Astrocyte of the spinal cord (primary cell): ENCODE measurements at places on chromosomes 3 and 15.

GRCh38 chr15:47570881-47571640, 146.2 kb upstream of the SEMA6D start:
- DNase-seq, result peak; percentile 67

GRCh38 chr3:193780810-193781478, 187.9 kb downstream of the OPA1 start:
- DNase-seq, result peak; percentile 71

DNA sequence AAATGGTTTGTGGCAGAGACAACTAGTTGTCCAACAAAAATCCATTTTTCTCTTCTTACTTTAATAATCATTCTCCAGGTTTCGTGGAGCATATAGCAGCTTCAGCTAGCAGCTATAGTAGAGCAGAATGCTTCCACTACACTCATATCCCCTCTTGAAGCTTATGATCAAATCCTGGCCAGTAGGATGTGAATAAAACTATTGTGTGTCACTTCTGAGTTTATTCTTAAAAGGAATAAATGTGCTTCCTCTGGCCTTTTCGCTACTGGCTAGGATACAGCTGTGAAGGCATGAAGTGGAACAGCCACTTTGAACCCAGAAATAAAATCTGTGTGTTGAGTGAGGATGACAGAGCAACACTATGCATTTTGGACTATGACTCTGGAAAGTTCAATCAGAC, 7.8 kb upstream of the CPOX start:
- no peak for DNase-seq

DNA sequence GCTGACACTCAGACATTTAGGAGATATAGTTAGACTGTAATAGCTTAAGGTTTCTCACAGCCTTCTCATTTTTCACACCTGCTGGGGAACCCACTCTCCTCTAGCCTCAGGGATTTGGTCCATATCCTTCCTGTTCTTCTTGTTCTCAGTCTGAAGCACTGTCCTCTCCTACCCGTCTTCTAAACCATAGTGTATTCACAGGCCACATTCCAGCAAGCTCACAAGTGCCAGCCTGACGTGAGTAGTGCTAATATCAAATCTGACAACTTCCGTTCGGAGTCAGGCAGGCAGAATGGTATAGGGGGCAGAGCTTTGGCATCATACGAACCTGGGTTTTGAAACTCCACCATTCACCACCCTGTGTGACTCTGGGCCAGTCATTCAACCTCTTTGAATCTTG, 6.9 kb upstream of the CA12 start:
- no peak for DNase-seq

GRCh38 chr3:172687501-172687900, 23.4 kb downstream of the NCEH1 start:
- peak; percentile 23 for DNase-seq

DNA sequence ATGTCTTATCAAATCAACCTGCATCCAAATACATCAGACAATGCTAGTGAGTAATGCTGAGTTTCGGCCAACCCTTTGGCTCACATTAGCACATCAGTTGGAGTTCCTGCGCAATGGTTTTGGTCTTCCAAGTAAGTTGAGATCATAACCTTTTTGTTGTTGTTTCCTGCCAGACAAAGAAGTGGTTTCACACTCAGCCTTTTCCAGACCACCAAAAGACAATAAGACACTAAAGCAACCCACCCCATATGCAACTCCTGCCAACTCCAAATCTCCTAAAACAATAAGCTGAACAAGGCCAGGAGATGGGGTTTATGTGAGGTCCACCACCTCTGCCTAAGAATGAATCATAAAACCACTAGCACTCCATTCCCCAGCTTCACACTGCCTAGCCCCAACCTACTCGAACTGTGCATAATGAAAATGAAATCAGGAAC, 177.0 kb downstream of the ERC2 start:
- peak; percentile 96 for DNase-seq

DNA sequence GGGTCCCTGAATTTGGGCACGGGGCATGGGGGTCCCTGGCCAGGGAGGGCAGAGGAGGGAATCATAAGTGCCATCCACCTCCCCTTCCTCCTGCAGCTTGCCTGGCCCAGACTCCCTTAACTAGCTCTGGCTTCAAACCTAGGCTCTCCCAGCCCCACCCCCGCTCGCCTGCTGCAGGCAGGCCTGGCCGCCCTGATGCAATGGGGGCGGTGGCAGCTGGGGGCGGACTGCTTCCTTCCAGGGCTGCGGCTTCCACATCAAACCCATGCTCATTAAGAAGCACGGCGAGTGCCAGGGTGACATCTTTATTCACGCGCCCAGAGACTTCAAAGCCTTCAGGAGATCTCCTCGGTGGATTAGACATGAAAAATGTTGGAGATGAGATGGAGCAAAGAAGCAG, 123.1 kb downstream of the TPRA1 start:
- DNase-seq, result no peak

GRCh38 chr3:10524799-10525301, 19.5 kb upstream of the ATP2B2 start:
- no peak for DNase-seq

- no peak for DNase-seq
Observed at GRCh38 chr3:155228676-155229075, 64.8 kb downstream of the STRIT1 start.

DNA sequence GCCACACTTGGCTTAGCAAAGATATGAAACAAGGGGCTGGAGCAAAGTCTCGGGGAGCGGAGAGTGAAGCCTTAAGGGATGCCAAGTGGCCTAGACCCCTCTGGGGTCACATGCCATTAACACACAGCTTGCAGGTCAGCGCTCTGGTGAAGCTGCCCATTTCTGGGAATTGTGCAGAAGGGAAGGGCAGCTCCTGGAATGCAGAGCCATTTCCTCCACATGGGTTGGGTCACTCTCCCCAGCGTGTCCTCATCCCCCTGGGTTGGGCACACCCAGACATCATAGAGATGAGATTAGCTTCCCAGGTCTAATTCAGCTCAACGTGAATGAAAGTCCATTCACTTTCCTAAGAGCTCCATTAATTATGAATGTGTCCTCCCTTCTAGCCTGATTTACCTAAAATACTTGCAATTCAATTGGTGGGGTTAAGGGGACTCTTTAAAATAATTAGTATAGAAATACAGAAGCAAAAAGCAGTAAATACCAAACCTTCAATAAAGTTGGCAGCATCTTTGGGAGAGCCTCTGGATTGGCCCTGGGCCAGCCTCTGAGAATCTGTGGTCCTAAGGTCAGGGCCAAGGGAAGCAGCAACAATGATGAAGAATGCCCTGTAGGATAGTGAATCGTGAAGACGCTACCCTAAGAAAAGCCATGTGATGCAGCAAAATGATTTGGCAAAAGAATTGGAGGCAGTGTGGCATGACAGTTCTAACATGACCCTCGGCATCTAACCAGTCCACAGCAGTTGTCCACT, 17.8 kb downstream of the MRAS start:
- no peak for DNase-seq

- DNase-seq, result no peak
Observed at GRCh38 chr15:36626141-36626800, 46.8 kb downstream of the CDIN1 start.

DNA sequence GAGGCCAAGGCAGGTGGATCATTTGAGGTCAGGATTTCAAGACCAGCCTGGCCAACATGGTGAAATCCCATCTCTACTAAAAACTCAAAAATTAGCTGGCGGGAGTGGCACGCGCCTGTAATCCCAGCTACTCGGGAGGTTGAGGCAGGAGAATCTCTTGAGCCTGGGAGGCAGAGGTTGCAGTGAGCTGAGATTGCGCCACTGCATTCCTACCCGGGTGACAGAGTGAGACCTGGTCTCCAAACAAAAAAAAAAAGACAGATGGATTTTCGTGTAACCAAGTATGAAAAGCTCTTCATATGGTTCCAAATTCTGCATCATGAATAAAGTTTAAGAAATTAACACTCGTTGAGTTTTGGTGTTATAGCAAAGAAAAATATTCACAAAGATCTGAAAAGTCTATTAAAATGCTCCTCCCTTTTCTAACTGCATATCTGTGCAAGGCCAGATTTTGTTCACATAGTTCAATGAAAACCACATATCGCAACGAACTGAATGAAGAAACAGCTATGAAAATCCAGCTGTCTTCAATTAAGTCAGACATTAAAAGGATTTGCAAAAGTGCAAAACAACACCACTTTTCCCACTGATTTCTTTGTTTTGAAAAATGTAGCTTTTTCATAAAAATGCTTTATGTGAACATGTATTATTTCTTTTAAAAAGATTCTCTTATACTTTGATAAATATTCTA, 23.8 kb upstream of the FBLN2 start:
- DNase-seq, result peak; percentile 52

GRCh38 chr3:132964266-132964665, 73.9 kb upstream of the TMEM108 start:
- no peak for DNase-seq

- peak; percentile 28 for DNase-seq
Observed at GRCh38 chr3:102224171-102224570, 210.6 kb upstream of the ZPLD1 start.
